NCI-H2107 (cell line): ENCODE measurements at places on chromosomes 4 and X.

DNA sequence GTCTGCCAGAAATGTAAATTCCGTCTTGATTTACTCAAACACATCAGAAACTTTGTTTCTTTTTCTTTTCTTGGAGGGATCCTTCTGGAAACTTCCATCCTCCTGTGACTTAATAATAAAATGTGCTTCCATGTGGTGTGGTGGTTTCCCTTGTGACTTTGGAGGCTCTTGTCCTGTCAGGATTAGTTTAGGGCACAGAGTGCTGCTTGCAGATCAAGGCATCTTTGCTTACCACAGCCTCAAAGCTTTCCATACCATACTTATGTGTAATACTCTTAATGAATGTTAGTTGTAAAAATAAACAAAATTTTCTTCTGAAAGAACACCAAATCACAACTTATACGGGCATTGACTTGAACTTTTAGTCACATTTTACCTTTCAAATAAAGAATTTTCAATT, 27.4 kb downstream of the GBA3 start:
- DNase-seq: no peak

DNA sequence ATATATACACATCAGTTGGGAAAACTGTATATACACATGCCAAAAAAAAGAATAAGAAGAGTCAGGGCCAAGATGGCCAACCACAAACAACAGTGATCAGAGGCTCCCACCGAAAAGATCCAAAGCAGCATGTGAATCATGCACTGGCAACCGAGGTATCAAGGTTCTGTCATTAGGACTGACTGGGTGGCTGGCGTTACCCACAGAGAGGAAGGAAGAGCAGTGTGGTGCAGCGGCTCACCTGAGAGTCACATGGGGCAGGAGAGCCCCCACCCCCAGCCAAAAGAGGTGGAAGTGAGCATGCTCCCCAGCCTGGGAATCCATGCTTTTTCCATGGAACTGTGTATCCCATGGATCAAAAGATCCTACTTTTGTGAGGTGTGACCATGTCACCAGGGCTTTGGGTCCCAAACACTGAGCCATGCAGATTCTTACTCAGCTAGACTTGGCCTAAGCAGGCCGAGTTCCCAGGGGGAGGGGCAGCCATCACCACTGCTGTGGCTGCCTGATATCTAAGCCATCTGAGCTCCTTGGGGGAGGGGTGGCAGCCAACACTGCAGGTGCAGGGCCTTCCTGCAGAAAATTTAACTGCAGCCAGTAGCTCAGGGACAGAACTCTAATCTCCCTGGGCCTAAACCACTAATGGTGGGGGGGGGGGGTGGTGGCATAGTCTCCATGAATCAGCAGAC, 52.8 kb downstream of the P2RY10 start:
- no peak for DNase-seq

GRCh38 chr4:180086480-180087190, 2156.6 kb upstream of the TENM3 start:
- no peak for DNase-seq

GRCh38 chr4:15648600-15648999, 6.6 kb downstream of the FBXL5 start:
- DNase-seq: no peak

DNA sequence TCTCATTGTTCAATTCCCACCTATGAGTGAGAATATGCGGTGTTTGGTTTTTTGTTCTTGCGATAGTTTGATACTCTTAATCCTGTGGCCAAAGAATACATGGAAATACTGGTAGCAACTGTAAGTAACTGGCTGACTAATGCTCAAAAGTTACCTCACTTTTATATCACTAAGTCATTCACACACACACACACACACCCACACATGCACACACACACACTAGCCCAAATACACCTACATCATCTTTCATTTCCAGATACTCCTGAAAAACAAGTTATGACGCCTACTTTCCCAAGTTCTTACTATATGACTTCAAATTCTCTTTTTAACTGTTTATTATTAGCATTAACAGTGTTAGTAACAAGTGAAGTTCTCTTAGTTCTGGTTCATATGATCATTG, 101.3 kb downstream of the DCHS2 start:
- DNase-seq: no peak

DNA sequence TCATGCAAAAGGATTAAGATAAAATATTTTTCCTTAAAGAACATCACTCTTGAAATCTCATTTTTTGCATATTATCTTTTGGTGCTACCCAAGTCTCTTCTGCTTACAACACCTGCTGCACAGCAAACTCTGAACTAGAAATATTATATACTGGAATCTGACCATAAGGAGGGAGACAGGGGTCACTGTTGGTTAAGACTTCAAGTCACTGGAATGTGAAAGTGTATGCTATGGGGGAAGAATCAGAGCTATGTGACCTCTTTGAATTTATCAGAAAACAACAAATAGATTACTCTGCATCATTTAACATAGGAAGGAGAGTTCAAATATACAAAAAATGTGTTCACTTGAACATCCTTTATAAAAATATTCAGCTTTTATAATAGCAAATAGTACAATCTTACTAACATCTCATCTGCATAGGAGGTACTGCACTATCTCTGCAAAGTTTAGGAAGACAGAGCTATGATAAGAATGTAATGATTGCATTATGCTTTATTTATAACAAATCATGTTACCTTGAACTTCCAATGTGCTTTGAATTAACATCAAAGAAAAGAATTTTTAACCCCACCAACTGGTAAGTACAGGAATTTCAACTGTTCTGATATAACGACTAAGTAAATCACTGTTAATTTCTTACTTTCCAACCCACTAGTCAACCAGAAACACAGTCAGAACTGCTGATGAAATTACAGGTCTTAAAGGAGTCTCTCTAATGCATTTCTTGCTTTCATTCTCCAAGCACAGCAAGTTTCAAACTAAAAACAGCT, 69.8 kb downstream of the ZNF827 start:
- no peak for DNase-seq

GRCh38 chr4:14928035-14928434, 74.2 kb upstream of the CPEB2 start:
- DNase-seq: no peak

DNA sequence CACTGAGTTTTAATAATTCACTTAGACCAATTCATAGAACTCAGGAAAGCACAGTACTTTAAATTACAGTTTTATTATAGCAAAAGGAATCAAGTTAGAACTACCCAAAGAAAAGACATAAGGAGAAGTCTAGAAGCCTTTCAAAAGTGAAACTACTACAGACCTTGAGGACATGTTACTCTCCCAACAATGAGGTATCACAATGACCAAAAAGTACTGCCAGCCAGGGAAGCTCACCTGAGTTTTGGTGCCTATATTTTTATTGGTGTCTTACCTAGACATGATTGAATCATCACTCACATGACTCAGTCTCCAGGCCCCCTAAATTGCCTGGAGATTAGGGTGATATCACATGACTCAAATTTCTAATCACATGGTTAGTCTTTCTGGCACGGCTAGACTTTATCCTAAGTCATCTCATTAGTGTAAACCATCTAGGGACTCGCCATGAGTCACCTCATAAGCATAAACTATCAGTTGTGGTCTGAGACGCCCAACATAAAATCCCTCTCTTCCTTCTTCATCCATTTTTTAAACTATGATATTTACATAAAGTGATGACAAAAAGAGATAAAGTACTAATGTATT, 372.3 kb downstream of the TMA16 start:
- no peak for DNase-seq

- DNase-seq: no peak
These were observed 207.8 kb downstream of the PTTG2 start for GRCh38 chr4:38167973-38168372.

DNA sequence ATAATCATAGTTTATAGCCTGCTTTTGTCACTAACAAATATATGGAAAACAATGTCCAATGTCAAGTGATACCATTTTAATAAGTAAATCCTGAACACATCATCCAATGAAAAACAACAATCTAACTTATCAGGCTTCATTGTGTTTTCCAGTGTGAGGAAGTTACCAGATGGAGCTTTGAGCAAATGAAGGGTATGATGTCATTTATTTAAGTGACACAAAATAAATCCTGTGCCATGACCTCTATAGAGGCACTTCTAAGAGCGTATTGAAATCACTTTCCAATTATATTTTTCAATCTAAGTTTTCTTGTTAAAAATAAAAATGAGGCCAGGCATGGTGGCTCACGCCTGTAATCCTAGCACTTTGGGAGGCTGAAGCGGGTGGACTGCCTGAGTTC, 48.2 kb upstream of the NMU start:
- DNase-seq: no peak

GRCh38 chr4:15131551-15131950, 129.3 kb downstream of the CPEB2 start:
- DNase-seq: no peak

DNA sequence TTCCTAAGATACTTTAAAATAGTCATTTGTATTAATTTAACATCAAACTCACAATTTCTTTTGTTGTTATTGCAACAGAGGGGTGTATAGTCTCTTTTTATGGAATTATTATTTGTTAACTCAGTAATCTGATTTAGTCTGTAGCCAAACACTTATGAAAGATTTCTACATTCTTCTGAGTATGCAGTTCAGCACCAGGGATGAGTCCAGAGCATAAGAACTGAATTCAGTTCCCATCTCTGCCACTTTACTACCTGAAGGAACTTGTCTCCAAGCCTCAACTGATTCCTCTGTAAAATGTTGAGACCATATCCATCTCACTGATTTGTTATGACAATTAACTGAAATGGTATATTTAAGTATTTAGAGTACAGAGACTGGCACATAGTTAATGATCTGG, 45.5 kb downstream of the METTL14 start:
- DNase-seq: no peak

- no peak for DNase-seq
These were observed 125.5 kb upstream of the STS start for GRCh38 chrX:7021991-7022390.

GRCh38 chrX:53075011-53075410, 7.2 kb upstream of the TSPYL2 start:
- DNase-seq: no peak

- no peak for DNase-seq
These were observed 54.1 kb downstream of the ATRX start for GRCh38 chrX:77731821-77732419.

GRCh38 chr4:172787111-172787510, 381.5 kb upstream of the GALNT7 start:
- DNase-seq: no peak

- no peak for DNase-seq
These were observed 213.3 kb downstream of the SMARCA1 start for GRCh38 chrX:129310000-129310399.
